H7 (cell line): ENCODE measurements at places on chromosomes 1 and 21.

DNA sequence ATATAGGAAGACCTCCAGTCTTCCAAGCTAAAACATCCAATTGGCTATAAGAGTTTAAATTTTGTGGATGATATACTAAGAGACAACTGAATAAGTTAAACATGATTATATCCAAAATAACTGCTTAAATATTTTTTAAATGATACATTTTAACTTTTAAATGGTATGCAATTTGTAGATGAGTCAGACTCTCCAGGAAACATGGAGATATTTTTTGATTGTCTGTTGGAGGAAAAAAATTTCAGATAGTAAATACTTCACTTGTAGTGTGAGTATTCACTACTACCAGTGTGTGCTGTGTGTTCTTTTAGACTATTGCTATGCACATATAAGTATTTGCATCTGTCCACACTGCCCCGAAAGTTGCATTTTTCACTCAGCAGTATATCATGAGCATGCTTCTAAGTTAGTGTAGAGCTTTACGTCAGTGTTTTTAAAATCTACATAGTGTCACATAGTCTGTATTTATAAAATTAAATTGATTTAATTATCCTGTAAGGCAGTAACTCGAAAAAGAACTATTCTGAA, 91.1 kb downstream of the USP25 start:
- no peak for DNase-seq

DNA sequence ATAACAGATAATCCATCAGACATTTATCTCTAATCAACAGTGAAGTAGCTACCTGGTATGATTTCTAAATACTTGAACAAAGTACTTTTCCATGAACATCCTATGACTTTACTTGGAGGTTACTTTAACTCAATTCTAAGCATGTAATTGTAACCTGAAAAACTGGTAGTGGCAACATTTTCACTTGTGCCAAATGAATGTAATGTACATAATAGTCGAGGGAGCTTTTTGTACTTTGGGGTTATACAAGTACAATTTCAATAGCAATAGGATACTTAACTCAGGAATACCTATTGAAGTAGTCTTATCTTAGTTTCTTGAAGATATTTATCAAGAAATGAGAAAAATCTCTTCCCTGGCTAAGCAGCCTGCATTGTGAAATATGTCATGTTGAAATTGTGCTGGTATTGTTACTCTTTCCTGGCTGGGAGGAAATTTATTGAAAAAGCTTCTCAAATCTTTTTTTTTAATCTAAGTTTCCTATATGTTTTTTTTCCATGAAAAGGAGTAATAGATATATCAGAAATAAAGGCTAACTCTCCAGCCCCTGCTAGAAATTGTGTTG, 33.7 kb upstream of the CACYBP start:
- no peak for DNase-seq

DNA sequence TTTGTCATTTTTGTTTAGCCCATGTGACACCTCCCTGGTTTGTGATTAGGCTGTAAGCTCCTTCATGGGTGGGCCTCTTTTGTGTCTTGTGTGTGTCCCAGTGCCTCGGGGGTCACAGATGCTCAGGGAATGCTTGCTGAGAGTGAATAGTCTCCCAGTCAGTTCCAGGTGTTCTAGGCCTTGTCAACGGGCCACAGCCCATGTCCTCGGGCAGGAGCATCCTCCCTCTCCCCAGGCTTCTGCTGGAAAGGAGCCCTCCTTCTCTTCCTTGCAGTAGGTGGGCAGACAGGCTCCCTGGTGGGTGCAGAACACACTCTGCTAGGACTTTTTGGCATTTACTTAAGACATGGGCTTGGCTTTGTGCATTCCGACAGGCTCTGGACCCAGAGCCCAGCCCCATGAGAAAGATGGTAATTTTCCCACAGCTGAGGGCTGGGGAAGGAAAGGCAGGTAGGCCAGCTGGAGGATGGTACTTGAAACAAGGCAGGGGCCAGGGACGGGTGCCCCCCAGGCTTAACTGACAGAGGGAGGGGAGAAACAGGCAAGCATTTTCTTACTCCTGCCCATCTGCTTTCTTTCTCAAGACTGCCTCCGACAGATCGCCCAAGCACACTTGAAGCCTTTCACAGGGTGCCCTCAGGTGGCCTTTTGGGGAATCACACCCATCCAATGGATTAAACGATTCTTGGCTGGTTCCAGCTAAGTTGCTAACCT, 7.1 kb upstream of the CPLANE2 start:
- peak; percentile 85 for DNase-seq

DNA sequence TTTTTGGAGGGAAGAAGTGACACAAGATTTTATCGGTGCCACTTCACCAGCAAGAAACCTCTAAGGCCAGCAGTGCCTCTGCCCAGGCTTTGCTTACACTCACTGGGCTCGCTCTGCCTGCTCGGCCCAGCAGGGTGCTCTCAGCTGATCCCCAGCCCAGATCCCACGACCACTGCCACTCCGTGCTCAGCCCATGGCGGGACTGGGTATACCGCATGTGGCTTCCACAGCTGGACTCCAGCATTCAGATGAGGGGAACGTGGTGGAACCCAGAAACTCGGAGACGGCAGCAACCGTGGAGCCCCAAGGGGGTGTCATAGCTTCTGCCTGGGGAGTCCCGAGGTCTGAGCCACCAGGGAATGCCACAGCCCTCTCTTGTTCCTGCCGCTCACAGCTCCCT, 12.9 kb downstream of the USP25 start:
- no peak for DNase-seq

DNA sequence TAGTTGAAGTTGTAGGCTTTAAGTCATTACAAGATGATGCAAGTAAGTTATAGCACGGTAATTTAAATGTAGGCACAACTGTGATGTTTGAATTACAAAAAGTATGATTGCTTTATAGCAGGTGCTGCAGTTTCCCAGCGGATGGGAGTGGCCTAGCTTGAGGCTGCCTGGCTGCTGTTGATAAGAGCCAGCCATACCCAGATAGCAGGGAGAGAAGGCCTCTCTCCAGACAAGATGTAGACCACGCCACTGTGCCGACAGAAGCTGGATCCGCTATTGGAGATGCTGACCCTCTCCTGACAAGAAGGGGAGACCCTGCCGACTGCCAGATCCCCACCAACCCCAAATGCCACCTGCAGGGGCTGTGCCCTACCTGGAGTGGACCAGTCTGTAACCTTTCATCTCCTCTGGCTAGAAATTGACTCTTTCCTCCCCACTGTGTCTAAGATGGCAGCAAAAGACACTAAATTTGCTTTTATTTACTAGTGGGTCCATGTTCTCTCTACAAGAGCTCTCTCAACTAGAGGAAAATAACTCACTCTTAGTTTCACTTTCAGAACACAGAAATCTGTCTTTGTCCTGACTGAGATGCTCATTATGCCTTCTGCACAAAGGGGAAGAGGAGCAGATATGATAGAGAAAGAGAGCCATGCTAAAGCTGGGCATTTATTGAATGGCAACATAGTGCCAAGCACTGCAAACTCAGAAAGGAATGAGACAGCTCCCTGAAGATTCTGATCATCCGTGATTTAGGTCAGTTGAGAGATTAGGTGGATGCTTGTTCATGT, 127.9 kb downstream of the URB2 start:
- DNase-seq = no peak

- no peak for DNase-seq
Observed at GRCh38 chr1:228073061-228073856, 9.2 kb upstream of the ARF1 start.

- no peak for DNase-seq
Observed at GRCh38 chr1:109805486-109806165, 41.9 kb upstream of the EPS8L3 start.

DNA sequence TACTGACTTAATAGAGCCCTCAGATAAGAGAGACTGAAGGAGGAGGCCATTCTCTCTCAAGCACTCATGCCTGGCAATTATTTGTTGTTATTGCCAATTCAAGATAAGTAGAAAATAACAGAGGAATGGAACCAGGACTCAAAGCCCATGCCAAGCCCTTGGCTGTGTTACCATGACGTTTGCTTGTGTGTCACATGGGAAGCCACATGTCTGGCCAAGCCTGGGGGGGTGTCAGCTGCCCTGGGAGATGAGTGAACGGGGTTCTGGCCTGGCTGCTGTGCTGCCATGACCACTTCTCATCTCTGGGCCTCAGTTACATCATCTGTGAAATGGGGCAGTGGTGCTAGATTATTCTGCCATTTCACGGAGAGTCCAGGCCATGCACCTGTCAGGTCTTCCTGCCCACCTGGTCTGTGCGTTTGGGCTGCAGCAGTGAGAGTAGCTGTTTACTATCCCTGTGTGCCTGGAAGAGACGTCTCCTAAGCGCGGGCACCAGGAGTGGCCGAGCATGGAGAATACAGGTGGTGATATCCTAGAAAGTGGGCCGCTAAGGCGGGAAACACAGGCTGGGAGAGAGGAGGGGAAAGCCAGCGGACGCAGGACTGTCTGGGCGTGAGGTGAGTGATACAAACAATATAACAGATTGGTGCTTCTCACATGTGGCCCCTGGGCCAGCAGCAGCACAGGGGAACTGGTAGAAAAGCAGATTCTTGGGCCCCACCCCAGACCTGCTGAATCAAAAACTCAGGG, 67.8 kb downstream of the MAN1C1 start:
- DNase-seq = no peak

DNA sequence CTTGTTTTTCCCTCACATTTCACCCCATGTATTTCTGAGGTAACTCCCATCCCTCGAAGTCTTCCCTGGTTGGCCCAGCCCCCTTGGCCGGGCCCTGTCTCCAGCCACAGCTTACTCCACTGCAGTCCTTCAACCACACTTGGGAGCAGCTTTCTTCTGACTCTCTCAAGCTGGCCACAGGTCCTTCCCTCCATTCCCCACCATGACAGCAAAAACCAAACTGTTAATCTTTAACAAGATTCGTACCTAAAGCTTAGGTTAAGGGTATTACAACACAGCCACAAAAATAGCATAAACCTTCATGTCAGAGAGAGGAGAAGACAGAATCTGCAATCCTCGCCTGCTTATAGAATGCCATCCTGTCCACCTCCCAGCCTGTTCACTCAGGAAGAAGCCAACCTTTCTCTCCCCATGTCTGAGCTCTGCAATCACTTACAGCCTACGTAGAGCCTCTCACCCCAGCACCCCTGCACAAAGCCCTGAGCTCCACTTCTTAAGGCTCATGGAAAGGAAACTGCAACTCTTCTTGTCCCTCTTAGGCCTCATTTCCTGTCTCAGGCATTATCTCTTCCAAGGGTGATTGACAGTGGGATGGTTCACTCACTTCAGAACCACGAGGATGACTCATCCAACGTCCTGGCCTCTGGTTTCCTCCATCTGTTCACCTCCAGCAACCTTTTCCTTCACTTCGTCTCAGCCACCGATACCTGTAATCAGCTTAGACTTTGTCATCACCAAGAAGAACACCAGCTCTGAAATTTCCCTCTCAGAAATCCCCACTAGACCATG, 72.8 kb downstream of the CD2 start:
- no peak for DNase-seq

DNA sequence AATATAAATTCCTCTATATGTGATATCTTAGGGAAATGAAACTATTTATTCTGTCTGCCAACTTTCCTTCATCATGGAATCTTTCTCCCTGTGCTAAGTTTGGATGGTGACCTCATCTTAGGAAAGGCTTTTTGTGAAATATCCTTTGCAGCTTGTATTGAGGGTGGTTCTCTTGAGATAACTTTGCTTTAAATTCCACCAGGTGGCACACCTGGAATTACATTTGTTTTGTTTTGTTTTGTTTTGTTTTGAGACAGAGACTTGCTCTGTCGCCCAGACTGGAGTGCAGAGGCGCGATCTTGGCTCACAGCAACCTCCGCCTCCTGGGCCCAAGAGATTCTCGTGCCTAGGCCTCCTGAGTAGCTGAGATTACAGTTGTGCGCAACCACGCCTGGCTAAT, 7.6 kb upstream of the CD1A start:
- DNase-seq = no peak

DNA sequence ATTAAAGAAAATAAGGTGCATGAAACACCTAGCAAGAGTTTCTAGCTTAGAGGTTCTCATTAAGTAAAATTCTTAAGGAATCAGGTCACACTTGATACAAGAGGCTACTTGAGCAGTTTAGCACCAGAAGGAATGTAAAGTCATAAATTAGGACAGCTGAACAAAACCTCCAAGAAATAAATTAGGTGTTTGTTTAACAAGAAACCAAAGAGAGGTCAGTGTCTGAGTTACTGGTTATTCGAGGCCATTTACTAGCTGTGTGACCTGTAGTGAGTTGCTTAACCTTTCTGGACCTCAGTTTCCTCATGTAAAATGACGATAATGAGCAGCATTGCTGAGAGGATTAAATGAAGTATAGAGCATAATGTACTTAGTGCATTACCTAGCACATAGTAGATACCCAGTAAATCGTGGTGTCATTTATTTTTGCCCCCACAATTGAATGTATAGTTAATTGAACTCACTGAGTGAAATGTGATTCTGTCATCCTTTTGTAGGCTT, 908 bp upstream of the ELK4 start:
- no peak for DNase-seq

- DNase-seq = no peak
Observed at GRCh38 chr1:18336801-18337200, 143.9 kb upstream of the KLHDC7A start.

- DNase-seq = no peak
Observed at GRCh38 chr1:12171206-12172041, 4.6 kb downstream of the TNFRSF1B start.

DNA sequence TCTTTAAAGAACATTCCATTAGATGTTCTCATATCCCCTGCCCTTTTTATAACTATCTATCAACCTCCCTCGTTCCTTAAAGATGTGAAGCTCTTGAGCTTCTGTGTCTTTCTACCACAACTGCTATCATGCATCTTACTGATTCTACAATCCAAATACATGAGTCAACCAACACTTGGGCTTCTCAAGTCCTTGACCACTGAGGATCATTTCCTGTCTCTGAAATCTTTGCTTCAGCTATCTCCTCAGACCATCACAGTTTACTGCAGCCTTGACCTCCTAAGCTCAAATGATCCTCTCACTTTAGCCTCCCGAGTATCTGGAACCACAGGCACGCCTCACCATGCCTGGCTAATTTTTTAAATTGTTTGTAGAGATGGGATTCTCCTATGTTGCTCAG, 75.2 kb downstream of the FMO4 start:
- no peak for DNase-seq

- DNase-seq = no peak
Observed at GRCh38 chr1:107879927-107880326, 85.1 kb downstream of the VAV3 start.
